ENCODE measurements at places on chromosomes 4 and X.

- no peak for DNase-seq
Measured at GRCh38 chrX:29762006-29762405, 453.4 kb upstream of the MAGEB2 start.

GRCh38 chr4:139665690-139666529, at the start of gene MGST2:
TSS of gene MGST2 (plus strand) at chr4:139665819. CDS start at chr4:139666020, 201 bp downstream.
- peak; percentile 49 for DNase-seq

DNA sequence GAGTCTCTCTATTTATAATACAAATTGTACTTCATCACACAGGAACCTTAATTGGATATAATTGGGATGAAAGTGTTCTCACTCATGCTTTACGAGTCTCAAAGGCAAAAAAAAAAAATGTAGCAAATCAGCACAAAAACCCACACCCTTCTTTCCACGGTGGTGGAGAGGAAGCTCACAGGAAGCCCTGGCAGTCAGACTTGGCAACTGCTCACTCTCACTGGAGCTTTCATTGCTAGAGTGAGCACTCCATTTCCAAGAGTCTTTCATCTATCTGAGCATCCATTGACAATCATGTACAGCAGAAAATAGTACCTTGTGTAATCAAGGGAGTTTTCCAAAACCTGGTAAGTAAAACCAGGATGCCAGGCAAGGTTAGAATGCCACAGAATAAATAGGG, 2159.4 kb upstream of the AGA start:
- no peak for DNase-seq

- no peak for DNase-seq
Measured at GRCh38 chrX:34559325-34559724, 97.8 kb downstream of the TMEM47 start.

- no peak for DNase-seq
Measured at GRCh38 chrX:135315864-135316263, 6.6 kb downstream of the ETDC start.

DNA sequence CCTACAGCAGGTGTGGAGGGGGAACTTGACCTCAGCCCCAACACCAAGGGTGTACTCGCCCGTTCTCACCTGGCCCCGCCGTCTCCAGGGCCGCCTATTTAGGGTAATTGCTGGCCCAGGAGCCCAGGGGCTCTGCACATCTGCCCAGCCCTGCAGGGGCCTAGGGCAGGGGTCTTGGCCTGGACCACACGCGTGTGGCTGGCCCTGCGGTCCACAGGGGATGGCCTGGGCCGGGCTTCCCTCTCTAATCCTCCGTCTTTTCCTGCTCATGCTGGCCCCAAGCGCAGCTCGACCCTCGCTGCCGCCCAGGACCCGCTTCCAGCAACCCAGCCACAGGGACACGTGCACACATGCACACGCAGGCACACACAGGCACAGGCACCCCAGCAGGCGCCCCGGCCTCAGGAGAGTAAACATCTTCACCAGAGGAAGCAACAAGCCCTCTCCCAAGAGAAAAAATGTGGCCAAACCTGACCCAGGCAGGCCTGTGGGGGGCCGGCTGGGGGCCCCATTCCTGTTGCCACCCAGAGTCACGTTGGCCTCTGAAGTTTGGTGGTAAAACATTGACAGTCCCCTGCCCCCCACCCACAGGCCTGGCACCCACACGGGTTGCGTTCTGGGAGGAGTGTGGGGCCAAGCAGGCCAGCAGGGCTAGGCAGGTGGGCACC, 24.6 kb upstream of the FGFR3 start:
- DNase-seq = no peak

DNA sequence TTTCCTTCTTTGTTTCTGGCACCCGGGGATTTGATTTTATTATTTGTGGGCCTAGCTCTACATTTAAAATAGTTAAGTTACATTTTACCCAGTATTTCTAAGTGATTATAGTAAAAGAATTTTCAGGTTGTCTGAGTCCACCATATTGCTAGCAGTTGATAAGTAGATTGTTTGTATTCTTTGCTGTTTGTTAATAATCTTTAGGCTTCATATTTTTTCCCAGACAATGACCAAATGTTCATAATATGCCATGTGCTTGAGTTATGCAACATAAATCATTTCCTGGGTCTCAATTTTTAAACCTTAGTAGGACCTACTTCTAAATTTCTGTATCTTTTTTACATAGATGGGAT, 127.3 kb downstream of the PHKA2 start:
- no peak for DNase-seq

DNA sequence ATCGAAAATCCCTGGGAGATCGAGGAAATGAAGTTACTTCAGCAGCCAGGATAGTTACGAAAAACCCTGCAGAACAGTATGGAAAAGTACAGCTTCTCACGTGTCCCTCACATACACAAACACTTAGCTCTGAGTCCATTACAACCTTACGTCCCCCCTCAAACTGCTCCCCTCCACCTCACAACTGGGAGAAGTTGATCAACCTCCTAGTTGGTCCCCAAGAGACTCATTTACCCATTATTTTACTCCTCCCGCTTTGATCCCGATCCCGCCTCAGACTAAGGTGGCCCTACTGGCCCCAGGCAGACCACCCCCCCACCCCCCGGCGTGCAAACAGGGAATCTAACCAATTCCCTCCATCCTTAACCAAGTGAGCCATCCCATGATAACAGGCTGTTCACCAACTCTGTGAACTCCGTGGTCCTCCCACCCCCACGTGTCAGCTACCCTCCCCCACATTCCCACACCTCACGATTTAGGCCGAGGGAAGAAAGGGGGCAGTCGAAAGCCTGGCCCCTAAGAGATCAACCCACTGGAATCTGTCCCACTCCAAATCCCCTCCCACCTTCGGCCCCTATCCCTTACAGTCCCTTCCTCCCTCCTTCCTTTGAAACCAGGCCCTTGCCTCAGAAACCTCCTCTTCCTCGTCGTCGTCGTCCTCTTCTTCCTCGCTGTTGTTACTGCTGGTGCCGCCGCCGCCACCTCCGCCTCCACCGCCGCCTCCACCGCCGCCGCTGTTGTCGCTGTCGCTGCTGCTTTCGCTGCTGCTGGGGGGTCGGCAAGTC, 755 bp downstream of the ANKRD17 start:
- peak; percentile 10 for DNase-seq

GRCh38 chr4:86015412-86016350, 344.2 kb downstream of the MAPK10 start:
- no peak for DNase-seq

GRCh38 chr4:154582723-154583122, 7.8 kb downstream of the FGA start:
- no peak for DNase-seq

DNA sequence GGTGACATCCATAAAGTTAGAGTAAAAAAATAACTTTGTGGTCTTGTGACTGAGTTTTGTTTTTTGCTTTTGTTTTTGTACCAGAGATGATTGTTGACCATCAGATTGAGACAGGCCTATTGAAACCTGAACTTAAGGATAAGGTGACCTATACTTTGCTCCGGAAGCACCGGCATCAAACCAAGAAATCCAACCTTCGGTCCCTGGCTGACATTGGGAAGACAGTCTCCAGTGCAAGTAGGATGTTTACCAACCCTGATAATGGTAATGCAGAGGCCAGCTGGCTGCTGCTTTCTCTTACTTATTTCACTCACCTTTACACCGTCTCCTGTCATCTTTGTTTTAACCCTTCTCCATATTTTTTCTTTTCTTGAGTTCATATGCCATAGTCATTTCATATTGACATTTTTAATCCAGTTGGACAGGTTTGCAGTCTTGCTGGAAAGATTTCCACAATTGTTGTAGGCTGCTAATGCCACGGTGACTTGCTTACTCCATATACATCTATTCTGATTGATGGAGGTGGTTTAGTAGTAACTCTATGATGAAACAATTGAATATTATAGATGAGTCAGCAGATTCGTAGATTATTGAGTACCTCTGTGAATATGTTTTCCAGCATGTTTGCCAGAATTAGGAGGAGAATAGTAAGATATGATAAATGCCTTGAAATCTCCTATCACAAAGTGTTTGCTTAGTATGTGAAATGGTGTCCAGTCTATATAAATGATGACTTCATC, 18.3 kb downstream of the SLC4A4 start:
- no peak for DNase-seq

DNA sequence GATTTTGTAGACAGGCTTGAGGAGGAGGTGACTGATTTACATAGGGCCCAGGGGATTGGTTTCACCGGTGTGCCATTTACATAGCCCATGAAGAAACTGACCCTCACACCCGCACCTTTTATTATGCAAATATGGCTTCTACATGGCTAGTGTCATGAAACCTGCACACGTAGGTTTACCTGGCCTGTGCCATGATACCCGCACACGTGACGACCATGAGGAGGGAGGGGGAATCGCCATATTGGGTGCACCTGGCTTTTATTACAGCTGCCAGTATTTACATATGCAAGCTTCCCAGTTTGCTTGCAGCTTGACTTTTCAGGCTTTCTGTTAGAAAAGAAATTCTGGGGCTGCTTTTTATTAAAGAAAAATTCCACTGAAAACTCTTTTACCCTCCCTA, 359.7 kb downstream of the ADAM29 start:
- no peak for DNase-seq

GRCh38 chr4:125639182-125639621, 324.4 kb downstream of the FAT4 start:
- no peak for DNase-seq

DNA sequence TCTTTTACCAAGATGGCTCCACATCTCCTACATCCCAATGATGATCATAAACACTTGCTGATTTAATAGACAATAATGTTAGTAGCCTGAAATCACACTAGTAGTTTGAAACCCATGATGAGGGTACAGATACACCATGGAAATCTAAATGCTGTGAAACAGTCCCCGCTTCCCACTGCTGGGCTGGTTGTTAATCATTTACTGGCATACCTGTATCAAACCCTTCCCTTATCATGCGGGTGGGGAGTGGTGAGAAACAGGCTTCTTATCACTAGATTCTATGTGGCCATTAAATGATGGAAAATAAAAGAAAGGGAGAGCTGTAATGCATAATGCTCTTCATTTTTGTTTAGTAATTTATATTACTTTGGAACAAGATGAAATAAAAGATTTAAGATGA, 21.9 kb downstream of the MAOA start:
- no peak for DNase-seq

DNA sequence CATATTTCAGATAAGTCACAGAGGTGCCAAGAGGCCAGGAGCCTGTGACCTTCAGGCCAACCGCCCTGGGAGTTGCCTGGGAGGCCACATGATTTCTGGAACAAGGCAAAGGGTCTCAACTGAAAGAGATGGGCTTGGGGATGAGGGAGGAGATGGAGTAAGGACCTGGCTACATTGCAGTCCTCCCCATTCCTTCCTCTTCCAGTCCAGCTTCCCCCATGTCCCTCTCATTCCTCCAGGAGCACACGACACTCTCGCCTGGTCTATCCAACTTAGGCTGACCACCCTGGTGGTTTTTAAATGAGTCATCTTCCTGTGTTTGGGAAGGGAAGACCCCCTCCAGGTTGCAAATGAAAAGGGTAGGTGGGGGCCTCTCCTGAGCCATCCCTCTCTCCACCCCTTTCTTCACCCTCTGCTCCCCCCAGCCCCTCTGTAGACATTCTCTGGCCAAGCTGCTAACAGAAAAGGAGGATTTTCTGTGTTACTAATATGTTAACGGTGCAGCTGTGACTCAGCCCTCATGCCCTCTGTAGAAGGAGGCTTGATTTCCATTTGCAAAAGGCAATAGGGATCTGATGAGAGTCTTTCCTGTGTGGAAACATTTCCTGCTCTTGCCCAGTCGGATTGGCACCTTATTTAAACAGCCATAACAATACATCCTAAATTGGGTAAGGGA, 79.2 kb downstream of the RTL5 start:
- no peak for DNase-seq

GRCh38 chr4:26447378-26447777, 42.9 kb downstream of the CCKAR start:
- DNase-seq = no peak

DNA sequence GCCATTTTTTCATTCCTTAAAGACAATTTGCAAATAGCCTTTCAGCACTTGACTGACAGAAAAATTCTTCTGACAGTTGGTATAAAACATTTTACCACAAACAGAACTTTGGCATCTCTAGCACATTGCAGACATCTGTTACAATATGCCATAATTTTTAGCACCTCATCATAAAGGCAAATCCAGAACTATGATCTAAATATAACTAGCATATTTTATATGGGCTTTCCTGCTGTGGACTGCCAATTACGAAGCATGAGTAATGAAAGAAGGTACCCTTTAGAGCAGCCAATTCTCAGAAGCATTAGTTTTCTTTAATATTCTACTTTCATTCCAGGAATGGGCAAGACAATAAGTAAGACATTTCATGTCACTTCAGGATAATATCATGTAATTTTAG, 647.4 kb upstream of the GALNT7 start:
- no peak for DNase-seq

GRCh38 chr4:182385897-182386296, 142.7 kb downstream of the TENM3 start:
- no peak for DNase-seq

DNA sequence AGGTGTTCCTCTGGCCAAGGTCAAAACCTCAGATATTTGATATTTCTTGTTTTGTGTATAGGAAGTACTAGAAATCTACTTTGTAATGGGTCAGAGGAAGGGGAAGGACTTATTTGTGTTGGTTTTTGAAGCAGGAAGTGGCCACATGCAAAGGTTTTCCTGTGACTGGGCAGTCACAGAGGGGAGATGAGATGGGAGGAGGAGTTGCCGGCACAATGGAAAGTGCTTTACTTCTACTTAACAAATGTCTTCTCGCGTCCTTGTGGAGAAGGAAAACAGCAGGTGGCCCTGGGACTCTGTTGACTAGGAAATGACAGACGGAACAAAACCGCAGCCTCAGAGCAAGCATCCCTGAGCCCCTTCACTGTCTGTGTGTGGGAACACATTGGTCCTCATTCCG, 46.6 kb downstream of the SHROOM2 start:
- DNase-seq = no peak

- DNase-seq = no peak
Measured at GRCh38 chr4:6152869-6153705, 47.3 kb downstream of the JAKMIP1 start.

GRCh38 chr4:138643827-138644226, 371.8 kb upstream of the NOCT start:
- no peak for DNase-seq

DNA sequence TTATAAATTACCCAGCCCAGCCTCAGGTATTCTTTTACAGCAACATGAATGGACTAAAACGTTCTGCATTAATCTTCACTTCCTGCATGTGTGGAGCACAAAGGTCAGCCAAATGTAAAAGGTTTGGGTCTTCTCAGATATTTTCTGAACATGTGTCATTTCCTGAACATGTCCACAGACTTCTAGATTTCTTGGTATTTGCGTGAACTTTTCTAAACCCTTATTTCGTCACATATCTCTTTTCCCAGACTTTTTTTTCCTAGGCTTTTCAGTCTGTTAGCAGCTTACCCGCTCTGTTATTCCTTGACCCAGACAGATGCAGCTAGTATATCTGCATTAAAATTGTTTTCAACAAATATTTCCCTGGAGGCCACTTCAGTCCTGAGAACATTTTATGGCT, 57.3 kb upstream of the USP51 start:
- DNase-seq = no peak

GRCh38 chr4:723751-724530, 18.3 kb downstream of the PCGF3 start:
- no peak for DNase-seq

- DNase-seq = no peak
Measured at GRCh38 chrX:139008185-139008584, 296.7 kb upstream of the FGF13 start.

Measured in DMS79 (cell line).